ENCODE measurements at places on chromosomes 2 and 18.

GRCh38 chr2:170201734-170202393 is 23.9 kb downstream of the MYO3B start:
- no peak for DNase-seq

DNA sequence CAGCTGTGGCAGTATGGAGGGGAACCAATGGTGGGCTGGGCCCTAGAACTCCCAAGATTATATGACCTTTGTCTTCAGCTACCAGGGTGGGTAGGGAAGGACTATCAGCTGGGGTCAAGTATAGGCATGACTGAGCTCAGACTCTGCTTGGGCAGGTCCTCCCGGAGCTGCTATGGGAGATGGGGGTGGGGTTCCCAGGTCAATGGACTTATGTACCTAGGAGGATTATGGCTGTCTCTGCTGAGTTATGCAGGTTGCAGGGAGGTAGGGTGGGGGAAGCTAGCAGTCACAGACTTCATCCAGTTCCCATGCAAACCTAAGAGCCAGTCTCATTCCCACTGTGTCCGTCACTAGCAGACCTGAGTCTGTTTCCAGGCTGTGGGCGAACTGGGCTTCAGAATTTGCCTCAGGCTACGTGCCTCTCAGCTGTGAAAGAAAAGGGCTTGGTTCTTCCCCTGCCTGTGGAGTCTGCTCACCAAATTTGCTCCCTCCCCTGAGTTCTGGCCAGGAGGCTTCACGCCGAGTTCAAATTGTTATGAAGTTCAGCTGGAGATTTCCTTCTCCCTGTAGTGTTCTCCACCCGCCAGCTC is 985.8 kb upstream of the NRXN1 start:
- DNase-seq, result no peak

GRCh38 chr2:239238839-239239606 is 161.8 kb downstream of the HDAC4 start:
- no peak for DNase-seq

DNA sequence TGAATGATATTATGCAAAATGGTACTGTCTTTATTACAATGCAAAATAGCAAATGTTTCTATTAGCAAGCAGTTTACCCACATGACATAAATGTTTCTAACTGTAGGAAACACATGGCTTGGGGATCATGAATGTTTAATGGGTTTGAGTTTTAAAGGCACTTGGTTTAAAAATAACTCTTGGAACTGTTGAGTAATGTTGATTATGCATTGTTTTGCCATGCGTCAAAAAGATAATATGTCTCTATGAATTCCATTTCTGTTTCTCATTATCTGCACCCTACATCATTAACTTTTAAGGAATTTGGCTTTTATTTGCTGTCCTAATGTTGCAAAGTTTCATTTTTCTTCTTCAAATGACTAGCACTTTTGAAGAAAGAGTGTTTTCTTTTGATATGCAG is 1355.5 kb downstream of the SUCLG1 start:
- DNase-seq, result no peak

- no peak for DNase-seq
These were observed 147.2 kb upstream of the NFATC1 start for GRCh38 chr18:79248495-79249060.

DNA sequence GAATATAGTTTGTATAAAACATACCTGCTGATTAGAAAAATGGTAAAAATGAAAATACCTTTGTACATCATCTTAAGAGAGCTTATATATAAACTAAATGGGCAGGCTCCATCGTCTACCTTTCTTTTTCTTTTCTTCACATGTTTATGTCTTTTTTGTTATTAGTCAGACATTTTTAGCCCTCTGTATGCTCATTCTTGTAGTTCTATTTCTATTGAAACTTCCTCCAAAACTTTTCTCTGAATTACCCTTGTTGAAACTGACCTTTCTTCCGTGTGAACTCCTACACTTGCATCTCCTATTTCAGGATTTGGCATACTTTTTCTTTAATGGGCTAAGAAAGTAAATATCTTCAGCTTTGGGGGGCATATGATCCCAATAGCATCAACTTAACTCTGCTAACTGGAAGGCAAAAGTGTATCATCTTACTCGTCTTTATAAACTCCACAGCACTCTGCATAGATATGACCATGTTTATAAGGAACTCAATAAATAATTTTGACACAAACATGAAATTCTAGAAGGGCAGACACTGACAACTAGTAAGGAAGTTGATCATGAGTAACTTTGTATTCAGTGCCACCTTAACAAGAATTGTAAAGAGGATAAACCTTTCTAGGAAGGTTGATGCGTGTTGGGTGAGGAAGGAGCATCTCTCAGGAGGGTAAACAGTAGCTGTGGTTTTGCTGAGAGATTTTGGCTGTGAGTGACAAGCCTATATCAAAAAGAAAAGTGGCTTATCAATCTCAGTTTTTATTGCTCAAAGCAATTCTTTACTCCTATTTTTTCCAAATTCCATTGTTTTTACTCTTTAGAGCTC is 127.6 kb downstream of the PIK3C3 start:
- no peak for DNase-seq

GRCh38 chr2:85844486-85844885 is 44.3 kb downstream of the ST3GAL5 start:
- no peak for DNase-seq

DNA sequence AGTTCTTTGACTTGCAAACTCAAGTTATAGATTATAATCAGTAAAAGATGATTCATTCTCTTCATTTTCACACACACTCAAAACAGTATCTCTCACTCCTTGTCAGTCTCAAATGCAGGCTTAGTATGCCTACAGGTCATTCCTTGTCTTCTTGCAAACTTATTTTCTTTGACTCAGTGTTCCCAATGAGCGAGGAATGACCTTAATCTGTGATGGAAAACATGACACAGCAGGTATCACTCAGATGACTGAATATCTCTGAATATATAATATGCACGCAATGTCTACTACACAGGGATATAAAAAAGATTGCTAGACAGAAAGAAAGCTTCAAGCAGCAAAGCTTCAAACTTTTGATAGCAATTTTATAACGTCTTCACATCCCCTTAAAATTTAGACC is 127.8 kb upstream of the RGPD4 start:
- no peak for DNase-seq

- DNase-seq, result no peak
These were observed 87.0 kb upstream of the ITGA6 start for GRCh38 chr2:172340394-172340793.
